T-helper 22 cell (primary cell): ENCODE measurements at places on chromosomes 16 and 17.

DNA sequence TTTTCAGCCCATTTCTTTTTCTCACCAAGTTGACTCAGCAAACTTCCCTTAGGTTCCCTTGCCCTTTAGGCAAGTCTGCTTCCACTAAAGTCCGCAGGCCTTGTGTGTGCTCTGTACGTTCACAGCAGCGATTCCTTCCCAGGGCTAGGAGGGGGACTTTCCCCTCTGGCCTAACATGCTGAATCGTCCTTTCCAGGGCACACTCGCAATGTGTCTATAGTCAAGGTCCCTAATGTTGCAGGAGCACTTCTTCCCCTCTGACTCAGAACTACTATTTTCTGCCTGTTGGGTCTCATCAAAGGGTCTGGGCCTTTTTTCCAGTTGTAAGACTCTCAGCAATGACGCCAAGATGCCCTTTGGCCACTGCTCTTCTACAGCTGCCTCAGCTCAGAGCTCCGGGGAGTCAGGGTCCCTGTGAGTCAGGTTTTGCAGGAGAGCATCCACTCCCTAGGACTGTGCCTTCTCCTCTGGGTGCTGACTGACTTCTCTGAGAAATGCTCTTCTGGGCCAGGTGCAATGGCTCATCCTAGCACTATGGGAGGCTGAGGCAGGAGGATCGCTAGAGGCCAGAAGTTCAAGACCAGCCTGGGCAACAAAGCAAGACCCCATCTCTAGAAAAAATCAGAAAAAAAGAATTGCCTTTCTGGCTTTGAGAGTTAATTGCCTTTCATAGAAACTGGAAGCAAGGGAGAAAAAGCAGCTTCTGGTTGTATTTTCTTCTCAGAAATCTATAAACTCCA lies 64.4 kb upstream of the TBX2 start:
- no peak for DNase-seq

GRCh38 chr16:18024611-18025010 lies 311.9 kb downstream of the NPIPA8 start:
- DNase-seq = no peak

DNA sequence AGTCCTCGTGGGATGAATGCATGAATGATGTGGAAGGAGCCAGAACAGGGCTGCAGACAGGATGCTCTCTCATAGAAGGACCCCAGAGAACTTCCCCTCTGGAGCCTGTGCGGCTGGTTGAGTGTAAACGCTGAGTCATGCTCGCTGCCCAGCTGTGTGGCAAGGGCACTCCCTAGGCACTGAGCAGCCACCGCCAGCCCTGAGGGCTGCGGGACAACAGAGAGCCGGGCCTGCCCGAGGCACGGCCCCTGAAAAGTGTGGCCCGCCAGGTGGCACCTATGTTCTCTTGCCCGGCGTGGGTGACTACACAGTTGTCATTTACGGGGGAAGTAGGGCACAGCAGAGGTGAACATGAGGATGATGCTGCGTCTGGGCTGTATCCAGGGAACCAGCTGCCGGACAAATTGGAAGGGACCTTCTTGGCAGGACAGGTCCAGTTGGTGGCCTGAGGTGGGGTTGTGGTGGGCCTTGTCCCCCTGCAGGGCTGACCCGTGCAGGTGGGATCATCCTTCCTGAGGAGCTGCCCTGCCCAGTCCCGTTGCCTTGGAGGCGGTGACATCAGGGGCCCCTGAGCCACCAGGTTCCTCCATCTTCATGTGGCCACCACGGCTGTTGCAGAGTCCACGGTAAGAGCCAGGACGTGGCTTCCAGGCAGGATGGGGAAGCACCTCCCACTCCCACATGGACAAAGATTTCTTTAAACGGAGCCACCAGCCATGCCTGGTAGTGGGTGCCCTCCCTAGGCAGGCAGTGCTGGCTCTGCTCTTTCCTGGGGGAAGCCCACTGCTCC lies 94.8 kb upstream of the CBX4 start:
- DNase-seq = no peak

- DNase-seq = no peak
Observed at GRCh38 chr16:79097771-79098170, 502.8 kb downstream of the MAF start.
